Esophagus squamous epithelium (tissue), 5 donors: ENCODE measurements at places on chromosomes 6 and 20. TPM values are rescaled to one million over a fixed set of nuclear protein-coding genes. Genes with fewer than 3 reads are reported as not detected.
A peak's percentile ranks its signal among the peaks of the same experiment; 100 is the strongest.

The PLA2G7 gene
- total RNA-seq = 0.19 TPM

The EYS gene
- not detected for total RNA-seq

The NOTCH4 gene
- total RNA-seq = 5.7 TPM

DNA sequence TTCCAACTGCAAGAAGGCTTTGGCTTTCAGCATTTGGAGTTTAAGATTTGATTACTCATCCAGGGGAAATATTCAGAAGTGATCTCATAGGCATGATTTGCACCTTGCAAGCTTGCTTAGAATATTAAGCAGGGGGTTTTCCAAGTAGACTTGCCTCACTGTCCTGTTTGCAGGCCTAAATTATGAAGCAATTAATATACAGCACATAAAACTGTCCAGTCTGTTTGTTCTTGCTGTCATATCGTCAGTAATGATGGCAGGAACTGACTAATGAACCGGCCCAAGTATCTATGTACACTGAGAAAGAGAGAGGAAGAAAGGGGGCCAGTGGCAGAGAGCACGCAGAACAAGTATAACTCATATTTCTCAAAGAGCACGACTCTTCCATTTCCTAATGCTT lies 212.5 kb upstream of the SUPT3H start:
- DNase-seq = no peak
- no peaks in the 10 kb centered on the region for H3K36me3 ChIP-seq
- H3K27ac ChIP-seq = peak overlapping the region; percentile 68
- peaks cover 18% of the 10 kb centered on the region for H3K4me1 ChIP-seq
- H3K27me3 ChIP-seq = no peaks in the 10 kb centered on the region
- no peak overlapping the region for H3K4me3 ChIP-seq

GRCh38 chr6:4397307-4397706 lies 261.9 kb upstream of the ECI2 start:
- no peaks in the 10 kb centered on the region for H3K27me3 ChIP-seq
- no peak overlapping the region for H3K27ac ChIP-seq
- DNase-seq = no peak
- H3K4me1 ChIP-seq = peaks cover 1% of the 10 kb centered on the region

DNA sequence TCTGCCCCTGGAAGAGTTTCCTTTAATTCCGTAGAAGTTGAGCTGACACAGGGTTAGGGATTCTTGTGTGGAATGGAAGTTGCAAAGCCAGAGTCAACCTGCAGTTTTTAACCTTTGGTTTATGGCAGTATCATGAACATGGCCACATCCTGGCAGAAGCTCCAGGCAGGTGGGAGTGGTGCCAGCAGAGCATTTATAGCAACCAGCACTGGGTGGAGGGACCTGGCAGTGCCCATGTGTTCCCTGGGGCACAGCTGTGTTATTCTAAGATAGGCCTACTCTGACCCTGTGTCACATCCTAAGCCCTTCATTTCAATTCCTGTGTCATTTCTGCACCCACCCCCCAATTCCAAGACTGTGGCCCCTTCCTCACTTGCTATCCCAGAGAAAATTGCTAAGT lies 26.1 kb upstream of the ZNF831 start:
- H3K27ac ChIP-seq = no peak overlapping the region
- no peak overlapping the region for H3K4me3 ChIP-seq
- no peaks in the 10 kb centered on the region for H3K27me3 ChIP-seq
- no peaks in the 10 kb centered on the region for H3K36me3 ChIP-seq
- no peaks in the 10 kb centered on the region for H3K4me1 ChIP-seq
- DNase-seq = no peak

DNA sequence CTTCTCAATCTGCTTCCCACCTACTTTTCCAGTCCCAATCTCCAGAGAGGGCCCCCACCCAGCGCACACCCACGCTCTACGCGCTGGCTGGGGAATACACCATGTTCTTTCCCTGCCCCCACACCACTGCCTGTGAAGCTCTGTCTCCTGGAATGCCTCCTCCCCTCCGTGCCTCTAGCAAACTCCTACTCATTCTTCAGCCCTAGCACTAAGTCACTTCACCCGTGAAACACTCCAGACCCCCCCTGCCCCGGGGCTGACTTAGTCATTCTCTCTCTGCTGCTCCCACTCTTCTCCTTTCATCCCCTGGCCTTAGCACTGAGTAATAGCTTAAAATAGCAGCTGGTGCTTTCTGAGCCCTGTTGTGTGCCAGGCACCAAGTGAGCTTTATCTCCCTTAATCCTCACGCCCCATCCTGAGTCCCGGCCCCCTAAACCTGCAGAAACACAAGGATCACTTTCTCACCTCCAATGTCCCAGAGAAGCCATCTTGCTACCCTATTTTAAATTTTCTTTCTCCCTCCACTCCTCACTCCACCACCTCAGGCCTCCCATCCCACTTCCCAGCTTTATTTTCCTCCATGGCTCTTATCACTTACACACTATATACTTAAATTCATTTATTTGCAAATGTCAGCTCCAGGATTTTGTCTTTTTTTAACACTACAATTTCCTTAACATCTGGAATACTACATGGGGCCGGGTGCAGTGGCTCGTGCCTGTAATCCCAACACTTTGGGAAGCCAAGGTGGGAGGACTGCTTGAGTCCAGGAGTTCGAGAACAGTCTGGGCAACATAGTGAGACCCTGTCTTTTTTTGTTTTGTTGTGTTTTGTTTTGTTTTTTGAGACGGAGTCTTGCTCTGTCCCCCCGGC lies 6.3 kb upstream of the PARD6B start:
- H3K4me1 ChIP-seq = peaks cover 75% of the 10 kb centered on the region
- H3K27ac ChIP-seq = peak overlapping the region; percentile 80
- no peak overlapping the region for H3K4me3 ChIP-seq
- H3K27me3 ChIP-seq = no peaks in the 10 kb centered on the region
- DNase-seq = no peak

- peak overlapping the region; percentile 85 for H3K27ac ChIP-seq
- DNase-seq = no peak
Measured at GRCh38 chr6:36917541-36918193, 31.9 kb downstream of the C6orf89 start.

DNA sequence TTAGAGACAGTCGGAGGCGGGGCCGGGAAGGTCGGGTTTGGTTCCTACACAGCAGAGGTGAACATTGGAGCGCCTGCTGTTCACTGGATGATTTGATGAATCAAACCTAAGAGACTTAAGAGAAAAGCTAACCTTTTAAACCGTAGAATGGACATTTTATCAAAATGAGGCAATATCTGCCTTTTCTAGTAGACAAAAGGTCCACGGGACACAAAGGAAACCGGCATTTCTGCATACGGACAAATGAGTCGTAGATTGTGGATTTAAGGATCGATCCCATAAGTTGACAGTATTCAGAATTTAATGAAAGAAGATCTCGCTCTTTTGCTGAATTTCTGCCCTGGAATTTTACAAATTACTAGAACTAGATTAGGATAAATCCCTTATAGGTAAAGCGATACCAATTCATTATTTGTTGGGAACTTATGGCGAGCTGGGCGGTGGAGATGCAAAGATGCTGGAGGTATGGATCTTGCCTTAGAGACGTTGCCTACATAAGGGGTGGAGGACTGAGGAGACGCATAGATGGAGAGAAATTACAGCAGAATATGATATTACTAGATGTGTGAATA lies 400 bp downstream of the PAK1IP1 start:
- peak overlapping the region; percentile 90 for H3K4me3 ChIP-seq
- DNase-seq = no peak
- H3K36me3 ChIP-seq = no peaks in the 10 kb centered on the region
- peak overlapping the region; percentile 90 for H3K27ac ChIP-seq
- H3K4me1 ChIP-seq = peaks cover 16% of the 10 kb centered on the region

DNA sequence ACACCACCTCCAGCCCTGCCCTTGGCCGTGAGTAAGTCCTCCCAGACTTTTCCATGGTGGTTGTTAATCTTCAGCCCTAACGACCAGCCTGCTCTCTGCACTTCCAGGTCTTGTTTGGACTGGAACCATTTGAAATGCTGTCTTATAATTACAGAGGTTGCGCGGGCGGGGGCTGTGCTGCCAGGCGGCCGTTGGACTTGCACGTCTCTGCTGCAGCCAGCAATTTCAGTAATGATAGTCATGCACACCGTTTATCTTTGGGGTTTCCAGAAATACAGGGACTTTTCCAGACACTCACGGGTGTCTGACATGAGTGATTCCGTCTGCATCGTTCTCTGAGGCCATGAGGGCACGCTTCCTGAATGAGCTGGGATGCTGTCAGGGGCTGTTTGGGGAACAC lies 118.2 kb downstream of the BMP7 start:
- H3K27me3 ChIP-seq = no peaks in the 10 kb centered on the region
- no peak for DNase-seq
- no peaks in the 10 kb centered on the region for H3K36me3 ChIP-seq
- no peak overlapping the region for H3K4me3 ChIP-seq
- H3K27ac ChIP-seq = no peak overlapping the region

GRCh38 chr6:51818520-51819022 lies 268.8 kb downstream of the PKHD1 start:
- H3K36me3 ChIP-seq = no peaks in the 10 kb centered on the region
- H3K27me3 ChIP-seq = no peaks in the 10 kb centered on the region
- H3K27ac ChIP-seq = no peak overlapping the region
- H3K4me1 ChIP-seq = no peaks in the 10 kb centered on the region
- DNase-seq = no peak

GRCh38 chr6:52663120-52663935 lies 7.6 kb upstream of the TMEM14A start:
- no peaks in the 10 kb centered on the region for H3K27me3 ChIP-seq
- peak overlapping the region; percentile 60 for H3K4me3 ChIP-seq
- no peaks in the 10 kb centered on the region for H3K36me3 ChIP-seq
- no peak for DNase-seq

- H3K36me3 ChIP-seq = no peaks in the 10 kb centered on the region
- H3K27me3 ChIP-seq = no peaks in the 10 kb centered on the region
- no peaks in the 10 kb centered on the region for H3K4me1 ChIP-seq
- no peak overlapping the region for H3K27ac ChIP-seq
- H3K4me3 ChIP-seq = no peak overlapping the region
Measured at GRCh38 chr6:138897031-138897430, 91.0 kb downstream of the REPS1 start.

GRCh38 chr20:12095180-12095920 lies 177.7 kb downstream of the BTBD3 start:
- H3K36me3 ChIP-seq = no peaks in the 10 kb centered on the region
- DNase-seq = no peak
- H3K4me3 ChIP-seq = no peak overlapping the region
- no peaks in the 10 kb centered on the region for H3K27me3 ChIP-seq
- no peak overlapping the region for H3K27ac ChIP-seq
